ENCODE measurements at places on chromosomes 1 and 21. TPM values are rescaled to one million over a fixed set of nuclear protein-coding genes. Genes with fewer than 3 reads are reported as not detected.

The CRP gene
- not detected for total RNA-seq

The PTGFR gene
- 81.9 TPM for total RNA-seq

DNA sequence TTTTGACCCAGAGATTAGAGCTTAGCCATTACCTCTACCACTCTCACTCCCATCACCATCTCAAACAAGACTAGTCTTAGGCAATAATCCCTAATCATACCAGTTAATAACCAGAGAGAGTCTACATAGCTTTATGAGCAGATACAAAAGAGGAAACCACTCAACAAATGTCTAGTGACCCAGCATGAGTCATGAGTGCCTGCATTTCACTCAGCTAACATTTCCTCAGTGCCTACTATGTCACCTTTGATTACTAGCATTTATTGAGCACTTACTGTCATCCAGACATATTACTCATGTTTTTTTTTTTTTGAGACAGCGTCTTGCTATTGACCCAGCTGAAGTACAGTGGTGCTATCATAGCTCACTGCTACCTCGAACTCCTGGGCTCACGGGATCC lies 35.9 kb upstream of the GALNT2 start:
- DNase-seq: no peak

DNA sequence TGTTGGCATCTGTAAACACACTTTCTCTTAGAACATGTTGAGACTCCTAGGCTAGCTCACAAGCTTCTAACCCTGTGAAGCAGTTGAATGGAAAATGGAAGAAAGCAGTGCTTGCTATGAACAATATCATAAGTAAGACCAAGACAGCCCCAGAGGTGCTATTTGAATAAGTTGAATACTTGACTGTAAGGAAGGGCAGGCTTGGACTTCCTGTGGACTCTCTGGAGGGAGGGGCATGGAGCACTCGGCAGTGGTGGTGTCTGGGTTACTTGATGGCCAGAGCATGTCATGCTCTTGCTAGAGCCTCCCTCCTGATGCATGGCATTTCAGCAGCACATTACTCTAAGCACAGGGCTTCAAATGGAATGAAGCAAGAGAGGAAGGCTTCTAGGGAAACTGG lies 60.0 kb downstream of the MRPS6 start:
- no peak for DNase-seq

- peak; percentile 87 for DNase-seq
Observed at GRCh38 chr21:45037986-45038385, 36.4 kb upstream of the ADARB1 start.

GRCh38 chr1:228175316-228176023 lies 9.9 kb downstream of the IBA57 start:
- DNase-seq: no peak

DNA sequence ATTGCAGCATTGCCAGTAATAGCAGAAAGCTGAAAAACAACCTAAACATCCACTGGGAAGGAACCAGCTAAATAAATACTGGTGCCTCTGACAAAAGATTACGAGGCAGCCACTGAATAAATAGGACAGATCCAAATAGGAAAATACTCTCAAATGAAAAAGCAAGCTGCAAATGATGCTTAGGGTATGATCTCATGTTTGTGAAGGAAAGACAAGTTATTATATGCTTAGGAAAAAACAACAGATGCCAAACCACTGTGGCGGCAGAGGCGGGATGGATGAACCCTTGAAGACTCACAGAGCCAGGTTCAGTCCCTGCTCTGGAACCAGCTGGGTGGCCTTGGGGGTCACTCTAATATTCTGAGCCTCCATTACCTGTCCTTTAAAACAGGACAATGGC lies 41.6 kb downstream of the MATN1 start:
- peak; percentile 95 for DNase-seq
